ENCODE measurements at places on chromosomes 16 and 17. TPM values are rescaled to one million over a fixed set of nuclear protein-coding genes. Genes with fewer than 3 reads are reported as not detected.

Gene CDC6
- total RNA-seq, result 88.4 TPM

Gene MMP15
- 99.8 TPM for total RNA-seq

Gene GDPD3
- 2.2 TPM for total RNA-seq

Gene GPR142
- 0.26 TPM for total RNA-seq

DNA sequence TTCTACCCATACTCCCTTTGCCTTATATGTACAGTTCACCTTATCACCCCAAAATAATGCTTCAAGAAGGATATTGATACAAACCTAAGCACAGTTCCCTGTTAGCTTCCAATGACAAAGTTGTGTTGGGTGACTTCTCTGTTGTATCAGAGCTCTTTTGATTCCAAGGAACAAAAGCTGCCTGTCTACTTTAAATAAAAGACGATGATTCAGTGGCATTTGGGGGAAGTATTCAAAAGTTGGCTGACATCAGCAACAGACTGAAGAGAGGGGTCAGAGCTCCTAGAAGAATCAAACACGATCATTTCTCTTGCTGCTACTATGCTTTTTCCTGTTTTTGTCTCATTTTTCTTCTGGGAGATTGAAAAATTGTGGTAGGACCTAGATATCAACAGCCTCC lies 69.4 kb upstream of the CA10 start:
- no peak overlapping the region for H3K27ac ChIP-seq
- no peaks in the 10 kb centered on the region for H3K4me1 ChIP-seq
- H3K36me3 ChIP-seq, result no peaks in the 10 kb centered on the region
- DNase-seq, result no peak

DNA sequence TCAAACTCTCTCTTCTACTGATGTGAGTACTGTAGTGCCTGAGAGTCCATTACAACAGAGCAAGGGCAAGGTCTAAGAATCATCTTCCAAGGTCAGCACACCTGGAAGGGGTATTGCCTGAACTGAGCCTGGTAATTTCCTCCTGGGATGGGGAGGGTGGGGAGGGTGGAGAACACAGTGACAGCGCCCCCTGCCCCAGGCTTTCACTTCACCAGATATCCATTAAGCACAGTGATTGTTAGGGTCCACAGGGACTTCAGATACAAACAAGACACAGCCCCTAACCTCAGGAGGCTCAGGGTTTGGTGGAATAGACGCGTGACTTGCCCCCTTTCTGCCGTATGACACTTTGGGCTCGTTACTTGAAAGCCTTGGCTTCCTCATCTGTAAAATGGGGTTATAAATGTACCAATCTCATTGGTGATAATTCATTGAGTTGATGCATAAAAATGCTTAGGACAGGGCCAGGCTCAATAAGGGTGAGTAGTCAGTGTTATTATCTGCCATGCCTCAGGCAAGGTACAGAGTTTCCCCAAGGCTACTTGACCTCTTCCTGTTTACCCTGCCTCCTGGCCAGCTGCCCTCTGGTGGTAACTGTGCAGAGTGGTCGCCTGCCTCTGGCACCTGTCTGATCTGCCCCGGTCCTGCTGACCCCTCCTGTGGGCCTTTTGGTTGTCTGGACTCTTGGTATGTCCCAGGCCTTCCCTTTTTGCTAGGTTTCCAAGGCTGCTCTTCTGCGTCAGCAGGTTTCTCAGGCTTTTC lies 13.1 kb upstream of the BRD7 start:
- no peaks in the 10 kb centered on the region for H3K36me3 ChIP-seq
- H3K4me1 ChIP-seq, result no peaks in the 10 kb centered on the region
- H3K27ac ChIP-seq, result no peak overlapping the region

Gene RPRML
- total RNA-seq, result not detected

DNA sequence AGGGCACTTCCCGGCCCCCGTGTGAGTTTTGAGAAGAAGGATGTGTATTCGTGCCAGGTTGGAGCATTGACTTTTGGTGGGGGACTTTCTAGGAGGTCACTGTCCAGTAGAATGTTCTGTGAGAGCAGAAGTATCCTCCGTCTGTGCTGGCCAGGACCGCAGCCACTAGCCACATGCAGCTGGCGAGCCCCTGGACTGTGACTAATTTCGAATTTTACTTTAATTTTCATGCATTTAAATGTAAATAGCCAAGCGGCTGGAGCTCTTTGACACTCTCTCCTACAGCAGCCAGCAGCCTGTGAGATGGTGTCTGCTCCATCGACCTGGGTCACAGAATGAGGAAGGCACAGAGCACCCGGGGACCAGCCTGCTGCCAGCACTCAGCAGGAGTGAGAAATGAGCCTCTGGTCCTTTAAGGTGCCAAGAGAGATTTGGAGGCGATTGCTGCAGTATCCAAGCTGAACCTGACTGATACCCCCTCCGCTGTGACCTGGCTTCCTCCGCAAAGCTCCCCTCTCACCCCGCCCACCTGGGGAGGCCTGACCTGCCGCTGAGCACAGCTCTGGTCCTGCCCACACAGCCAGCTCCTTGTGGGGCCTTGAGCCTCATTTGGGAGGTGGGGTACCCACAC lies 7.8 kb downstream of the ATP2A3 start:
- no peaks in the 10 kb centered on the region for H3K4me1 ChIP-seq
- no peak overlapping the region for H3K4me3 ChIP-seq
- peak; percentile 78 for DNase-seq
- peaks cover 10% of the 10 kb centered on the region for H3K27me3 ChIP-seq
- H3K27ac ChIP-seq, result no peak overlapping the region
- no peaks in the 10 kb centered on the region for H3K36me3 ChIP-seq

DNA sequence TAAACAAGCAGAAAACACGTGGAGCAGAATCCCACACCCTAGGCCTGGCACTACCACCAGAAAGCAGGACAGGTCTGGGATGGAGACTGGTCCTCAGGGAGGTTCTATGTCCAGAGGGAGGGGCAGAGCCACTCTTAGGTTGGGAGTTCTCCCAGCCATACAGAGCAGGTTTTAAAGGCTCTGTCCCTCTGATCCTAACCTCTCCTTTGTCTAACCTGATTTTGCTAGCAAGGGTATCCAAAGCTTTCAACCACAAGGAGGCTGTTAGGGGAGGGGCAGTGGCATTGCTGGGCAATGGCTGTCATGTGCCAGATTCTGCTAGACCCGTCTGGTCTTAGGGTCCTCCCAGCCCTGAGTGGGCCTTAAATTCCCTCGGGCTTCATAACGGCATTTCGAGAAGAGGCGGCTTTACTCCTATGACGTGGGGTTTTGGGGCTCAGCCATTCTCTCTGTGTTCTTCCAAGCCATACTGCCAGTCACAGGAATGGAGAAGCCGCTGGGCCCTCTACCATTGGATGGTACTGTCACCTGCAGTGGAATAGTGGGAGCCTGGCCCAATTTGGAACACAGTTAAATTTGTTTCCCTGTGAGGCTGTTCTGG lies 5.7 kb downstream of the TPPP3 start:
- no peak for DNase-seq
- H3K27me3 ChIP-seq, result peaks cover 9% of the 10 kb centered on the region
- no peak overlapping the region for H3K4me3 ChIP-seq
- peaks cover under 1% of the 10 kb centered on the region for H3K4me1 ChIP-seq
- H3K36me3 ChIP-seq, result no peaks in the 10 kb centered on the region

Gene USP43
- 9.1 TPM for total RNA-seq

GRCh38 chr16:87541872-87542234 lies 49.0 kb upstream of the ZCCHC14 start:
- peak overlapping the region; percentile 82 for H3K27ac ChIP-seq
- no peaks in the 10 kb centered on the region for H3K27me3 ChIP-seq
- no peak overlapping the region for H3K4me3 ChIP-seq
- H3K36me3 ChIP-seq, result no peaks in the 10 kb centered on the region
- H3K4me1 ChIP-seq, result no peaks in the 10 kb centered on the region
- DNase-seq, result no peak

DNA sequence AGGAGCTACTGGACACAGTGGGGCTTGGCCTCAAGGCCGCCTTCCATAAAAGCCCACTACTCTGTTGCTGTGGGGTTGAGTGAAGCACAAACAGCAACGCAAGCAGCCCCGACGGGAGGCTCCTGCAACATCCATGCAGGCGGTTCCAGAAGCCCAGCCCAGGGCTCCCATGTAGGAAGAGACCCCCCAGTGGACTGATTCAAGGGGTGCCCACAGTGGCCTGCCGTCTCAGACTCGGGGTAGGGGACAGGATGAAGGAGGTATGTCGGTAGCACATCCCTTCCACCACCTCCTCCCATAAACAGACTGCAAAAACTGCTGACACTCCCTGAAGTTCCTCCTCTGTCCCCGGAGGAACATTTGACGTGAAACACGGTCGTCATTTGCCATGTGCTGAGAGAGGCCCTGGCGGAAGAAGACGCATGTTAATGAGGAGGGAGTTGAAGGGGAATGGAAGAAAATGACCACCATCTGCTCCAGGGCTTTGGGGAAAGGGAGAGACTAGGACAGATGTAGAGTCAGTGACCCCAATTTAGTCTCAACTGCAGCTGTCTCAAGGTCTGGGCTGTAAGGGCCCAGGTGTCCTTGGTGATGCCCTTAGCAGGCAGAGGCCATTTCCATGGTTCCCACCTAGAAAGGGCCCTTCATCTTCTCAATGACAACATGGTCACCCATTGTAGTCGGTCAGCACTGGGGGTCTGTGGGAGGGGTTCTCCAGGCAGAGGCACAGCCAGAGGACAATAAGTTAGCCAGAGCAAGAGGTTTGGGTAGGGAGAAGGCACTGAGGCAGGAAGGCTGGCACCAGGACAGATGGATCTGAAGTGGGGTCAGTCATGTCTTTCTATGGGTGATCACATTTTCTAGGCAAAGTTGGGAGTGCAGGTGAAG lies 200.6 kb downstream of the CPPED1 start:
- no peak overlapping the region for H3K27ac ChIP-seq
- H3K4me3 ChIP-seq, result no peak overlapping the region
- peak; percentile 17 for DNase-seq
- no peaks in the 10 kb centered on the region for H3K36me3 ChIP-seq
- H3K4me1 ChIP-seq, result no peaks in the 10 kb centered on the region

DNA sequence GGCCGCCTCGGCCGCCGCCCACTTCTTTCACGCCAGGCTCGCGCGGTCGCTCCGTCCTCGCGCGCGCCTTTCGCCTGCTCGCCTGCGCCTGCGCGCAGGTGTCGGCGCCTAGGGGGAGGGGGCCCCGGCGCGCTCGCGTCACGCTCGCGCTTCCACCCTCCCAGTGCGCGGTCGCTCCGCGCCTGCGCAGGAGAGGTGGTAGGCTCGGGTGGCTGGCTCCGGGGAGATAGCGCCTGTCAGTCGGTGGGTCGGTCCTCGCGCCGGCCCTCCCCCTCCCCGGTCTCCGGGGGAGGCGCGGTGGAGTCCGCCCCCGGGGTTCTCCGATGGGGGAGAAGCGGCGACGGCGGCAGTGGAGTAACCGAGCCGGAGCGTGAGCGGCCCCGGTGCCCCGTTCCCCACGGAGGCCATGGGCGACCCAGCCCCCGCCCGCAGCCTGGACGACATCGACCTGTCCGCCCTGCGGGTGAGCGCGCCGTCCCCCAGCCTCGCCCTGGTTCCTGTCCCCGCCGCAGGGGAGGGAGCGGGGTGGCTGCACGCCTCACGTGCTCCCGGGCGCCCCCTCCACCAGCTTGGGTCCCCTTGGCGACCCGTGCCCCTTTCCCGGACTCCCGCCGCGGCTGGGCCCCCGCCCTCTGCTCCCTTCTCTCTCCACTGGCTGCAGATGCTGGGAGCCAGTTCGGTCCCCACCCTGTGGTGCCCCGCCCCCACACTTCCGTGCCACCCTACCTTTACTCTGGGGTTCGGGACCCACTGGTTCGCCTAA lies at the start of gene MINK1:
Gene MINK1, plus strand, starts transcription at position 163 of the 763 bp plus-strand sequence. Its CDS starts 244 bp downstream, at position 407.
- peak within 1 kb of the TSS; percentile 91 for H3K4me3 ChIP-seq
- DNase-seq, result peak; percentile 96
- peak within 1 kb of the TSS; percentile 76 for H3K27ac ChIP-seq
- no peaks in the 10 kb centered on the region for H3K36me3 ChIP-seq
- peaks cover 12% of the 10 kb centered on the region for H3K4me1 ChIP-seq
- H3K27me3 ChIP-seq, result no peaks in the 10 kb centered on the region

- no peak overlapping the region for H3K4me3 ChIP-seq
- H3K36me3 ChIP-seq, result no peaks in the 10 kb centered on the region
- no peak for DNase-seq
Observed at GRCh38 chr16:85543536-85543935, 69.6 kb upstream of the GSE1 start.

GRCh38 chr16:77223184-77223583 lies 24.0 kb downstream of the SYCE1L start:
- no peaks in the 10 kb centered on the region for H3K36me3 ChIP-seq
- no peak overlapping the region for H3K4me3 ChIP-seq
- peak; percentile 89 for DNase-seq
- H3K27me3 ChIP-seq, result peaks cover 56% of the 10 kb centered on the region
- H3K4me1 ChIP-seq, result no peaks in the 10 kb centered on the region

DNA sequence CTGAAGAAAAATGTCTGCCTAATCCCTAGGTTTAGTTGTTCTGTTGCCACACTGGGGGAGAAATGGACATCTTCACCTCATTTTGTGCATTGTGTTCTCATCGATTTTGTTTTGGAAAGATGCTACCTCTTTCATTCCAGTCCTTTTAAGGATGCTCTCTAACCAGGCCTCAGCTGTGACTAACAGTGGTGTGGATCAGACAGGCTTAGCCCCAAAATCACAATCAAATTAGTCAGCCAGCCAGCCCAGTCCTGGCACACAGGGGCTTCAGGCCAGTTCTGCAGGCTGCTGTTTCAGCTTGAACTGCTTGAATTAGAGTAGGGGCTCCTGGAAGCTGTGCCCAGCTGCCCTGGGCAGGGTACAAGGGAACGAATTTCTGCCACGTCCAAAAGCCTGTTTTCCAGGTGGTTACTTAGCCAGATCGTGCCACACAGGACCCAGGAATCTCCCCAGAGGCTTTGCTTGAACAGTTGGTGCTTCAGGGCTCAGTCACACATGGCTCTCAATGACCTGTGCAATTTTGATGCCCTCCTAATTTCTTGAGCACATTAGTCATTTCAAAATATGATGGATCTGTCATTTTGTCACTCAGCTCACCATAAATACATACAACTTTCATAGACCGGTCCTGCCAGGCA lies 60.7 kb downstream of the CLEC16A start:
- no peak overlapping the region for H3K4me3 ChIP-seq
- peaks cover 14% of the 10 kb centered on the region for H3K36me3 ChIP-seq
- no peak for DNase-seq
- no peak overlapping the region for H3K27ac ChIP-seq

DNA sequence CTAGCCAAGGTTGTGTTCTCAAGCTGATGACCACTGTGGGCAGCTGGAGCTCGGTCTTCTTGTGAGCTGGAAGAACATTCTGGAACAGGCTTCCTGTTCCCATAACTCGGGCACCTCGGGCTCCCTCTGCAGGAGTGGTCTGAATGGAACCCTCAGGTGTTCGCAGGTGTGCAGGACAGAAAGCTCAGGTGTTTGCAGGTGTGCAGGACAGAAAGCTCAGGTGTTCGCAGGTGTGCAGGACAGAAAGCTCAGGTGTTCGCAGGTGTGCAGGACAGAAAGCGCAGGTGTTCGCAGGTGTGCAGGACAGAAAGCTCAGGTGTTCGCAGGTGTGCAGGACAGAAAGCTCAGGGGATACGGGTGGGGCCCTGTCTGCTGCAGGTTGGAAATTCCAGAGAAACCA lies 109.0 kb upstream of the CACNG5 start:
- H3K36me3 ChIP-seq, result no peaks in the 10 kb centered on the region
- no peaks in the 10 kb centered on the region for H3K4me1 ChIP-seq
- no peaks in the 10 kb centered on the region for H3K27me3 ChIP-seq
- H3K4me3 ChIP-seq, result no peak overlapping the region
- no peak overlapping the region for H3K27ac ChIP-seq
